ENCODE measurements at places on chromosomes 12 and 14.

DNA sequence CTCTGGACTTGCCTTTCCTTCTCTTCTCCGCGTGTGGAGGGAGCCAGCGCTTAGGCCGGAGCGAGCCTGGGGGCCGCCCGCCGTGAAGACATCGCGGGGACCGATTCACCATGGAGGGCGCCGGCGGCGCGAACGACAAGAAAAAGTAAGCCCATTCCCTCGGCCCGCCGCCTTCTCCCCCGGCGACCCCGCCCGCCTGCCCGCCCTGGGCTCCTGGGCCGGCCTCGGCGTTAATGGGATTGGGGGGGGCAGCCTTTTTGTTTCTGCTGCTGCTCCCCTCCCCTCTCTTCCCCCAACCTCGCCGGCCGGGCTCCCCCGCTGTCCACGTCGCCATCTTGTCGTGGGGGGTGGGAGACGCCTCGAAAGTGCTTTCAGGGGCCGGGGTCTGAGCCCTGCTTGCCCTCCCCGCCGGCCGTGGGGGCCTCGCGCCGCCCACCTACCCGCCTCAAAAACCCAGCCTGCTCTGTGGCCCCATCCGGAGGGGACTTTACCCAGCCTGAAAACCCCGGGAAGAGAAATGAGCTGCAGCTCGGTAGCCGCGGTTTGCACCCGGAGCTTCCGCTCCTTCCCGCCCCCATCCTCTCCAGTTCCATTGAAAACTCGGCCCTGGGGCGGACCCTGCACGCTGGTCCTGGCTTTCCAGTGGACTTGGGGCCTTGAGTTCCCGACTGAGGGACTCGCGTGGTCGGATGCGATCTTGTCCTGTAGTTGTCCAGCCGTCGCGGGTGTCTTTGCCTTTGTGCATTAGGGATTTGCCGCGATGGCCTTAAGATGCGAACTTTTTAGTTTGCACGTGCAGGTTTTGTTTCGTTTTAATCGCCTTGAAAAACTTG lies 598 bp downstream of the HIF1A start:
- DNase-seq, result peak; percentile 47

GRCh38 chr14:65222440-65222858 lies 120.1 kb upstream of the MAX start:
- DNase-seq, result no peak

- no peak for DNase-seq
Observed at GRCh38 chr12:132514216-132514820, 24.4 kb downstream of the FBRSL1 start.

- no peak for DNase-seq
Observed at GRCh38 chr12:5756338-5756842, 188.7 kb downstream of the ANO2 start.

DNA sequence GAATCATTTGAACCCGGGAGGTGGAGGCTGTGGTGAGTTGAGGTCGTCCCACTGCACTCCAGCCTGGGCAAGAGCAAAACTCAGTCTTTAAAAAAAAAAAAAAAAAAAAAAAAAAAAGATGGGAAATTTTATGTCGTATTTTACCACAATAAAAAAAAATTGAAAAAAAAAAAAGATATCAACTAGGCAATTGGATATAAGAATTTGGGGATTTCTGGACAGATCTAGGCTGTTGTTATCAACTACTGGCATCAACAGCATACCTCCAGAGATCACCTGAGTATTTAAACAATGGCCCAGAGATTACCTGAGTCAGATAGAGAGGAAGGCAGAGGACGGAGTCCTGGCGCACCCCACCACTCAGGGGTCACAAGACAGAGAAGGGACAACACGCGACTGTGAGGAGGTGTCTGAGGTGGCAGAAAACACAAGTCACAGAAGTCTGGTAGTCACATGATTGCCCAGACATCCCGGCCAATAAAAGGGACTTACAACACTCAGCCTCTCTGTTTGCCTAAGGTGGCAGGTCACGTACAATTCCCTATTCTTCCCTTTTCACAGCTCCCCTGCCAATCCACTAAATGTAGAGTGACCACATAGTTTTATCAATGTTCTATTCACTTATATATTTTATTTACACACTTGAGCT lies 1.8 kb downstream of the SPRING1 start:
- DNase-seq, result no peak

DNA sequence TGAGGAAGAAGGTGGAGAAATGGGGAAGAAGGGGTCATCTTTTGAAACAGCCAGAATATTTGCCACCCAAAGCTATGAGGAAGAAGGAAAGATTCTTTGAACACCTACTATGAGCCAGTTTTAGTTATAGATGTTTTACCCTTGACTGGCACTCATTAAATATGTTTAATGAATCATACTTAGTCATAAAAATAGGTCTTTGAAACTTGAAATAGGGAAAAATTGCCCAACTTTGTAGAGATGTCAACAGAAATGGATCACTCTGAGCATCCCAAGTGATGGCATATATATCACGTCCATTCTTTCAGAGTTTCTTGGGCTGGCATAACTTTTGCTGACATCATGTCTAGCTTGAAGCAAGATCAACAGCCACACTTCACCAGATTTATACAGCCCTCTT lies 263.5 kb downstream of the RPAP3 start:
- DNase-seq, result no peak

DNA sequence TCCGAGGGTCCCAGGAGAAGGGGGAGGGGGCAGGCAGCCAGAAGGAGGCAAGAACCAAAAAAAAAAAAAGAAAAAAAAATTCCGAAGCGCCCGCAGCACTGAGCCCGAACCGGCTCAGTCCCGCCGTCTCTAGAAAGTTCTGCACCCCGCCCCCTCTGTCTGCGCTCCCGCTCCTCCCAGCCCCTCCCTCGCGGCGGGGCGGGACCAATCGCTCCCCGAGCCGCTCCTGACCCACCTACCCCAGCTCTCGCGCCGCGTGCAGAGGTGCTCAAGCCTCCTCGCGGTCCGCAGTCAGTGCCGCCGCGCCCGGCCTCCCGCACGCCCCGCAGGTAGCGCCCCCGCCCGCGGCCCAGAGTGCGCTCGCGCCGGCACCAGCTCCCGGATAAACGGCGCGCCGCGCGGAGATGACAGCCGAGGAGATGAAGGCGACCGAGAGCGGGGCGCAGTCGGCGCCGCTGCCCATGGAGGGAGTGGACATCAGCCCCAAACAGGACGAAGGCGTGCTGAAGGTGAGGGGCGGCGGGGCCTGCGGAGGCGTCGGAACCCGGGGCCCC lies at the start of gene FKBP4:
TSS of gene FKBP4 (plus strand) at position 235 of the 554 bp plus-strand sequence. CDS start at position 405, 170 bp downstream.
- peak; percentile 77 for DNase-seq

DNA sequence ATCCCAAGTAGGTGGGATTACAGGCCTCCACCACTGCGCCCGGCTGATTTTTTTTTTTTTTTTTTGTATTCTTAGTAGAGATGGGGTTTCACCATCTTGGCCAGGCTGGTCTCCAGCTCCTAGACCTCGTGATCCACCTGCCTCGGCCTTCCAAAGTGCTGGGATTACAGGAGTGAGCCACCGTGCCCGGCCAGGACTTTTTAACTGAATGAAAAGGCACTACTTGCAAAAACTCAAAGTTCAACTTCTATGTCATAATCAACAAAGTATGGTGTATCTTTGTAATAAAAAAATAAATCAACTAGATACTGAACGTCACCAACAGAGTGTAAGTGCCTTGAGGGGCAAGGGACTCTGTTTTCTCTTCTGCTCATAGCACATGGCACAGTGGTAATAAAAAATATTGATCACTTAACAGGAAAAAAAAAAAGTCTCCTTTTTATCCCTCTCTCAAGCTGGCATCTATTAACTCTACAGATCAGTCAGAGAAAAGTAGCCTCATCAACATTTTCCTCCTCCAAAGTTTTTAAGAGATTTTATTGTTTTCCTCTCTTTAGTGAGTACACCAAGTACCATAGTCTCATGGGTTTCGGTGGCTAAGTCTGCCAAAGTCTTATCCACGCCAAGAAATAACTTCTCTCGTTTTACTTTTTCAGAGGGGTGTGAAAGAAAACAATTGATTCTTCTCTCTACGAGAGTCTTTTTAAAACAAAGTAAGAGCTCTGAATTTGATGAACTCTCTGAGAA lies 10.6 kb upstream of the FOXN3 start:
- no peak for DNase-seq

GRCh38 chr12:68521321-68521839 lies 89.3 kb upstream of the RAP1B start:
- no peak for DNase-seq

GRCh38 chr12:93712200-93712599 lies 35.0 kb downstream of the CRADD start:
- no peak for DNase-seq

DNA sequence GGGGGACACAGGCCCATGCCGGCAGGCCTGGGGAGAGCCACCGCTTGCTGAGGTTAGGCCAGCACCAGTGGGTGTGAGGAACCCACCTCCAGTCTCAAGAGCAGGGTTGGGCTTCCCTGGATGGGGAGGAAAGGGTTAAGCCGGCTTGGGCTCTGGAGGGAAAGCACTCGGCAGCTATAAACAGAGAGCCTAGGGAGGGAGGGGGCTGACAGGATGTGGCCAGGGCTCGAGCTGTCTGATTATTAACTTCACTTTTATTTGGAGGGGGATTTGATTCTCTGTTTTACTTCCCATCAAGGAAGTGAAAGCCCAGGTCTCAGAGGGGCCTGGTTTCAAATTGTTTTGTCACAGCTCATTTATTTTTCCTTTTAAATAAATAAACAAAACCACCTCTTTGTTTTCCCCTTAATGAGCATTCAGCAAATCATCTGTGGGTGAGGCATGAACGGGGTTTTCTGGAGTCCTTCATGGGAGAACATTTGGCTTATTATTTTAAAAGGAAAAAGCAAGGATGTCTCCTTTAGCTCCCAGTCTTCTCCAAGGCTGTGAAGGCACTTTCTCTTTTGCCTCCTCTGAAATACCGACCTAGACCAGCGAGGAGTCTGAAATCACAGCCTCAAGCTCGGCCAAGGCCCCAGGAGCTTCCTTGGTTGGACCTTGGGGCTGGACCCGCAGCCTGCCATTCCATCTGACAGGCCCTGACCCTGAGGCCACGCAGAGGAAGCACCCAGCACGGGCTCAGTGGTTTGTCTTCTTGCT lies 21.9 kb upstream of the ZFP36L1 start:
- DNase-seq, result no peak

Data from activated CD4-positive, alpha-beta T cell treated with anti-CD3 and anti-CD28 coated beads, Interleukin-2, amount 50 U/mL, for 24 hours (primary cell).